NCI-H1417 (cell line): ENCODE measurements at places on chromosomes 4 and X.

DNA sequence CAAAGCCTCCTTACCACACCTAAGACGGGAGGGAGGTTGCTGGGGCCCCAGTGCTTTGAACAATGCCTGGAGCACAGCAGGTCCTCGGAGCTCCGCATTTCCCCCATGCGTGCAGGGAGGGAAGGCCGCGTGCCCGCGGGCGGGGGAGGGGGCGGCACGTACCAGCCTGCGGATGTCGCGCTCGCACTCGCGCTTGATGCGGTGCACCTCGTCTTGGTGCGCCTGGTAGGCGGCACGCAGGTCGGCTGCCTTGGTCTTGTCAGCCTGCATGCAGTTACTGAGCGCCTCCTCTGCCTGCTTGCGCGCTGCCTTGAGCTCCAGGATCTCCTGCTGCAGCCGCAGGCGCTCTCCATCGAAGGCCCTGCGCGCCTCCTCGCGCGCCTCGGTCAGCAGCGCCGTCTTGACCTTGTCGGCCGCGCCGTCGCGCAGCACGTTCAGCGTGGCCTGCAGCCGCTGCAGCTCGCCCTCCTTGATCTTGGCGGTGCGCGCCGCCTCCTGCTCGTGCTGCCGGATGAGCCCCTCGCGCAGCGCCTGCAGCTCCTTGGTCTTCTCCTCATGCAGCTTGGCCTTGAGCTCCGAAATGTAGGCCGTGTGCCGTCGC lies 87.2 kb upstream of the C4orf50 start:
- DNase-seq, result no peak

DNA sequence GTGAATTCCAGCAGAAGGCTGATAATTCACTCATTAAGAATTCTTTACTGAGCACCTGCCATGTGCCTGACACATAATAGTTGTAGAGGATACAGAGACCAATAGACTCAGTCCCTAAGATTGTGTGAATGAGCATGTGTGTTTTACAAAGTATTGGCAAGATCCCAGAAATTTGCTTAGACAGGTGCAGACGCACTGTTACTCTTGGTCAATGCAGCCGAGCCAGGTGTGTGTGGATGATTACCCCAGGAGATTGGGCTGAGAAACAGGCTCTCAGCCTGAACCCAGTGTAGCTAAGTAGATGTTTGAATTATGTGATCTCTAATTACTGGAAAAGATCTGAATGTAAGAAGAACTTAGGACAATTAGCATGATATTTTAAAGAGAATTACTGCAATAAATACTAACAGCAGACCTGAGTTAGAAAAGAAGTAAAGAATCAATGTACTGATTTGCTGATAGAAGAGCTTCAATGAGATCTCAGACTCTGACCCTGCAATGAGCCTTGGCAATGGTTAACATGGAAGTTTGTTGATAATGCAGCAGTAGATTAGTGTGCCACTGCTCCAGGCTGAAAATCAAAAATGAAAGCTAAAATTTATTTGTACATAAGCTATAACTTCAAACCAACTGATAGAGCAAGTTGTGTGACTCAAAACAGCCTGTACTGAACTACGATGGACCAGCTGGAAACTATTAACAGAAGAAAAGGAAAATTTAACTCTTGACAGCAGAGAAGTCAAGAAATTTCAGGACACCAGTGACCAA lies 32.2 kb upstream of the NDST4 start:
- DNase-seq, result peak; percentile 16

DNA sequence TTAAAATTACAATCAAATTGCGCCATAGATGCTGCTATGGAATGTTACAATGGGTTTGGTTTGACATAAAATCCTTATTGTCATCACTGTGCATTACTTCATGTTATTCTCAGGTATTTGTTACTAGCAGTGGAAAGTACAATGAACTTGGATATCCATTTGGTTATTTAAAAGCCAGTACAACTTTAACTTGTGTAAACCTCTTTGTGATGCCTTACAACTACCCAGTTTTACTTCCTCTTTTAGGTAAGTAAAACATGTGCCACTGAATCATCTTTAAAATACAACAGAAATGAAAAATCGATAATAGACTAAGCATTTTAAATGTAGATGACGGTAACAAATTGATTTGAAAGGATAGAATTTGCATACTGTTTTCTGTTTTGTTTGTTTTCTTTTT lies 35.6 kb downstream of the INTS6L start:
- DNase-seq, result no peak

- no peak for DNase-seq
These were observed 78.9 kb downstream of the AASDH start for GRCh38 chr4:56308384-56308783.

GRCh38 chrX:38149016-38149415 lies 71.7 kb downstream of the SRPX start:
- no peak for DNase-seq

DNA sequence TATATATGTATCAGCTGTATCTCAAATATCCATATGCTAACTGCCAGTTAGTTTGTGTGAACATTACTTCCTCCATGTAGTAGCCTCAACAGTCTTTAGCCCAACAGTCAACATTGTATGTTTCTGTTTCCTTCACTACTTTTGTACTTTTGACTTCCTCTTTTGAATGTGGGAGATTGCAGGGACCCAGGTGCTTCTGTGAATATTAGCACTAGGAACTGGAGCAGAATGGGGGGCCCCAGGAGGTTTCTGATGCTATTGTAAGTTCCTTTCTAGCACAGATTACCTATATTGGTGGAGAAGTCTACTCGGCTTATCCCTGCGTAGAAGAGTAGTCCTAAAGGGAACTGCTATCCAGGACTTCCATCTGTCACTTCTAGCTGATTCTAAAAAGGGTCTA lies 2.3 kb downstream of the PLAC8 start:
- no peak for DNase-seq

DNA sequence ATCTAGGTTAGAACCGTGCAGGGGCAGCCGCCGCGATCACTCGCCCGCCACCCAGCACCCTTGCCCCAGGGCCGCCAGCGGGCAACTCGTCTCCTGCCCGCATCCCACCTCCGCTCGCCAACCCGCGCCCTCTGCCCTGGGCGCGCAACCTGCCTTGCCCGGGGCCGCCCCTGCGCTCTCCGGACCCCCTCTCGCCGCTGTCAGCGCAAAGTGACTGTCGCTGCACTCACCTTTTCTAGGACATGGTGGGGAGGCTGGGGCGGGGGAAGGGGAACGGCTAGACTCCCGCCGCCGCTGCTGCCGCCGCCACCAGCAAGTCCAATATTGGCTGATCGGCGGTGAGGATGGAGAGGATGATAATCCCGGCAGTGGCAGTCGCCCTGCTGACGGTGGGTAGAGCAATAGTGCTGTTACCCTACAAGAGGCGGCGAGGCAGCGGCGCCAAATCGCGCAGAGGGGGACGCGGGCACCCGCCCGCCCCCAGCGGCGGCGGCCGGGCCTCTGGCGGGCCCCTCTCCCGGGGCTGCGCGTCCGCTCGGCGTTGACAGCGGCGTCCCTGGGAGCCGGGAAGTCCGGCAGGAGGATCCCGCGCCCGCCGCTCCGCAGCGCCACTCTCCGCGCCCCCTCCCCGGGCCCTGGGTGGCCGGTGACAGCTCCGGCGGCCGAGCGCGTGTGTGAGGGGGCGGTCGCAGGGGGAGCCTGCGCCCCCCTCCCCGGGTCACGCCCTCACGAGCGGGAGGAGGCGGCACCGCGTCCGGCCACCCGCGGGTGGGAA lies 2.3 kb upstream of the NR3C2 start:
- peak; percentile 67 for DNase-seq

DNA sequence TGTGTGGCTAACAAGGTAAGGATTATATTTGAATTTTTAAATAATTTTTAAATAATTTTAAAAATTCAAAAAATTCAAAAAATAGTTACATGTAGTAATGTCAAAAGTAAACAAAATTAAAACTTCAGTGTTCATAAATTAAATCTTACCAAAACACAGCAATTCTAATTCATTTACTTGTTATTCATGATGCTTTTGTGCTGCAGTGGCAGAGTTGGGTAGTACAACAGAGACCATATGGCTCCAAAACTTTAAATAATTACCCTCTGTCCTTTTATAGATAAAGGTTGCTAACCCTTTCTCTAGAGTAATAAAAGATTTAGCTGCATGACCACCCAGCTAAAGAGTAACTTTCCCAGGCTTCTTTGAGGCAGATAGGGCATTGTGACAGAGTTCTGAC lies 1355.6 kb downstream of the FSTL5 start:
- no peak for DNase-seq

- no peak for DNase-seq
These were observed 54.4 kb upstream of the HS3ST1 start for GRCh38 chr4:11483046-11483445.

DNA sequence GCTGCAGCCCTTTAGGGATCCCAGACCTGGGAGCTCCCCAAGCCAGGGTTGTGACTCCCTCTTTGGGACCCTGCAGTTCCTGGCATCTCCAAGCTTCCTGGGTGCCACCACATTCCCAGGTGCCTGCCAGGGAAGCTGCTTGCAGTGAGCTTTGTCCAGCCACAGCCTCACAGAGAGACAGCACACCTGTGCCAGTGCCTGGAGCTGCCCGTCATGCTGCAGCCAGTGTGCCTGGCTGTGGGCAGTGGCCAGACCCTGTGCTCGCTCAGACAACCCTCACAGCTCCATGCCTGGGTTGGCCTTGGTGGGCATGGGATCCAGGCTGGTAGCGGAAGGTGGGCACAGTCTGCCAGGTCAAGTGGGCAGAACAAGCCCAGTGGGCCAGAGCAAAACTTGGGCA lies 36.0 kb downstream of the TMPRSS11A start:
- DNase-seq, result no peak

DNA sequence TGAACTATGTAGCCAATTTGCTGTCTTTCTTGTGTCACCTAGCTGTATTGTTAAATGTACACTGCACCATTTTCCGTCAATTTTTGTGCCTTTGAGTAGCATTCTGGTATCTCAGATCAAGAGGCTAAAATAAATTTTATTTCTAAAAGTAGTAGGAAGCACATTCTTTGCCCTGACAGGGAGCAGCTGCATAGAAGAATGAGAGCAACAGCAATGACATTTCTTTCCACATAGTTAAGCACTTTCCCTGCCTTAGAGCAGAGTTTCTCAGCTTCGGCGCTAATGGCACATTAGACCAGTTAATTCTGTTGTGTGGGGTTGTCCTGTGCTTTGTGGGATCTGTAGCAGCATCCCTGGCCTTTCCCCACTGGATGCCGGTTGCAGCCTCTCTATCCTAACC lies 173.9 kb downstream of the CHIC2 start:
- no peak for DNase-seq

GRCh38 chr4:150072906-150073714 lies 5.1 kb upstream of the DCLK2 start:
- DNase-seq, result no peak

DNA sequence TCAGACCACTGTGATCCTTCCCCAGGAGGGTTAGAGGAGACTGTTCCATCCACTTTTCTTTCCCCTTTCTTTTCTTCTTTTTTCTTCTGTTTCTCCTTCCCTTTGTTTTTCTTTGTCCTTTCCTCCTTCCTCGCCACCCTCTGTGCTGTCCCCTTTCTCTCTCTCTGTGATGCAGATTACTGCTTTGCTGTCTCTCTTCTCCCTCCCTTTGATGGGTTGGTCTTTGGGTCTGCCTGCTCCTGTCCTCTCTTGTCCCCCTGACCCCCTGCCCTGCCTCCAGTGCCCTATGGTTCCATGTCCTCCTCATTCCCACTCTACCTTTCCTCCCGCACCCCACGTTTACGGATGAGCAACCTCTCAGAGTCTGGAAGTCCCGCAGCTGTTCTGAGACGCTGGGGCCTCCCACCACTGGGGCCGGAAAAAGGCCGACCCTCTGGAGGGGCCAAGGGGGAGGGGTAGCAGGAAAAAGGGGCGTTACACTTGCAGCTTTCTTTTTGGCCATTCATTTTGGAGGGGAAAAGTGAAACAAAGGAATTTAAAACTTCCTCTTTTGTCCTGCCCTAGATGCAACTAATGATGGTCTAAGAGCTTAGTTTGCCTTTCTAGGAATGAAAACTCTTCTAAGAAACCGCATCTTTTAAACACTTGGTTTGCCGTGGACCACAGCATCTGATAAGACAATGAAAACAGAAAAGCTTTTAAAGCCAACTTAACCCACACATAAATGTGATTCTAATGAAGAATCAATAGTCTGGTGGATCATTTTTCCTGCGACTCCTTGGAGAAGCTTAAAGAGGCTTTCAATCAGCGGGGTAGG lies 24.5 kb upstream of the TSR2 start:
- no peak for DNase-seq
